Activated CD8-positive, alpha-beta memory T cell treated with anti-CD3 and anti-CD28 coated beads for 4 hours (primary cell): ENCODE measurements at places on chromosomes 7 and 10.

- DNase-seq: no peak
These were observed 198.2 kb downstream of the MLLT10 start for GRCh38 chr10:21732067-21732772.

- no peak for DNase-seq
These were observed 114.6 kb downstream of the EPC1 start for GRCh38 chr10:32232378-32232777.

- no peak for DNase-seq
These were observed 57.6 kb downstream of the YKT6 start for GRCh38 chr7:44258423-44258760.

DNA sequence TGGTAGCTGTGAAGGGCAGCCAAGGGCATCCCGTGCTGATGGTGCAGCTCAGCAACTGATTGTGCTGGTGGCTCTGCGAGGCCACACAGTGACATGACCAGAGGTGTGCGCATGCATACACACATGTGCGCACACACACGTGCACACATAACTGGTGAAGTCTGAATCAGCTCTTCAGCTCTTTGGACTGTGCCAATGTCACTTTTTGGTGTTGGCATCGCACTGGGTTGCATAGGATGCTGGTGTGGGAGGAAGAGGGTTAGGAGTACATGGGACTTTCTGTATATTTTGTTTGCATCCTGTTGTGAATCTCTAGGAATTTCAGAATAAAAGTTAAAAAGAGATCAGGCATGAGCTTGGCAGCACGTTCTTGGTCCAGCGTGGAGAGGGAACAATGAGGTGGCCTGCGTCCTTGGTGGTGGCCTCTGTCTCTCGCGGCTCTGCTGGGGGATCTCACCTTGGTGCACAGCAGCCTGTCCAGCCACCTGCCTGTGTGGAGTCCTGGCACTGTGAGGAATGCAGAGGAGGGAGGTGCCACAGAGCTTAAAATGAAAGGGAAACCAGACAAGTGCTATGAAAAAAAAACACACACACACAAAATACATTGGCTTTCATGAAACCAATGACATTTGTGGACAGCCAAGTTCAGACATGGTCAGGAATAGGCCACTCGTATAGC lies 124.0 kb downstream of the TRRAP start:
- no peak for DNase-seq

- DNase-seq: no peak
These were observed 89.4 kb downstream of the FAS start for GRCh38 chr10:89079961-89080360.

GRCh38 chr10:10394933-10395658 lies 622.6 kb upstream of the CELF2 start:
- no peak for DNase-seq

- DNase-seq: no peak
These were observed 270.8 kb upstream of the POM121L12 start for GRCh38 chr7:52764492-52765169.

DNA sequence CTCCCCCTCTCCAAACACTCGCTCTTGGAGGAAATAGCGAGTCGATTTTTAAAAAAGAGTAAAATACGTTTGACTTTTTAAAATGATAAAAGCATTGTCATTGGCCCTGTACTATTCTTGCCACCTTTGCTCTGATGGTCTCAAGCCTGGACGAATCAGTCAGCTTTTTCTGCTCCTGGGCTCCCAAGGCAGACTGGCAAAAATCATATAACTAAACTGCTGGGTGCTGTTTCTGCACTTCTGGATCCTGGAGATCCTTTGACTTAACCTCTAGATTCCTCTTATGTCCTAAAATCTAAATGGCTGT lies 1.8 kb downstream of the TPST1 start:
- no peak for DNase-seq

DNA sequence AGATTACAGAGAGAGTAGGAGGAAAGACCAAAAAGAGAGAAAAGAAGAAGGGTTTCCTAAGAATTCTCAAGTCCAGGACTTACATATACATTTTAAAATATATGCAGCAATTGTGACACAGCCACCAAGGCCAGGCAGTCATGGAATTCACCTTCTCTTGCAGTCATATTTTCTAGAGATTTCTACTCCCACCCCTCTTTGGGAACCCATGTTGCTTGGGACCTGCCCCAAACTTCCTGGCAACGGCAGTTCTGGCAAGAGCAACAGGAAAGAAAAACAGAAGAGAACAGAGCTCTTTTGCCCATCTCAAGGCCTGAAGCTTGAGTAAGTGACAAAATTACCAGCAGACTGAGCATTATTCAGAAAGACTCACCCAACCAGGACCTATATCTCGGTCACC lies 128.3 kb upstream of the ASAH2 start:
- no peak for DNase-seq

DNA sequence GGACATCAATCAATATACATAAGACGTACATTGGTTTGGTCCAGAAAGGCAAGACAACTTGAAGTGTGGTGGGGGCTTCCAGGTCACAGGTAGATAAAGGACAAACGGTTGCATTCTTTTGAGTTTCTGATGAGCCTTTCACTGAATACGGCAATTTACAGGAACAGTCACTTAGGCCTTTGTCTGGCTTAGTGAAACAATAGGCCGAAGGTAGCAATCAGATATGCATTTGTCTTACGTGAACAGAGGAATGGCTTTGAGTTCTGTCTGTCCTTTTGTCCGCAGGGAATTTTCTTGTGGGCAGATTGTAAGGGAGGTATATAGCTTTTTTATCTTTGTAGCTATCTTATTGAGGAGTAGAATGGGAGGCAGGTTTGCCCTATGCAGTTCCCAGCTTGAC lies 10.8 kb upstream of the STN1 start:
- DNase-seq: no peak

DNA sequence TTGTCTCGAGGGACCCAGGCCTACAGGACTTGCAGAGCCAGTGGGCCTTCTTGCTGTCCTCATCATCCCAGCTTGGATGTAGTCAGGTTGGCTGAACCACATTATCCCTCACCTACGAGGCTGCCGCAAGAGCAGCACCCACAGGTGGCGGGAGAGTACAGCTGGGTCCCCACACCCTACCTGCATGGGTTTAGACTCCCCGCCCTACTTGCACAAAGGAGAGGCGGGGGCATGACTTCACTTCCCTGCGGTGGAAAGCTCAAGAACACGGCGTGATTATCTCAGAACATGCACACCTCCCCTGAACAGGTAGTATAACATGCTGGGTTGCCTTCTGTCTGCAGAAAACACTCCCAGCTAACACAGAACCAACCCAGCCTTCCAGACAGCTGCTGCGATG lies 57.5 kb downstream of the CTBP2 start:
- no peak for DNase-seq

GRCh38 chr10:96512524-96513304 lies 1.0 kb downstream of the TLL2 start:
- no peak for DNase-seq

DNA sequence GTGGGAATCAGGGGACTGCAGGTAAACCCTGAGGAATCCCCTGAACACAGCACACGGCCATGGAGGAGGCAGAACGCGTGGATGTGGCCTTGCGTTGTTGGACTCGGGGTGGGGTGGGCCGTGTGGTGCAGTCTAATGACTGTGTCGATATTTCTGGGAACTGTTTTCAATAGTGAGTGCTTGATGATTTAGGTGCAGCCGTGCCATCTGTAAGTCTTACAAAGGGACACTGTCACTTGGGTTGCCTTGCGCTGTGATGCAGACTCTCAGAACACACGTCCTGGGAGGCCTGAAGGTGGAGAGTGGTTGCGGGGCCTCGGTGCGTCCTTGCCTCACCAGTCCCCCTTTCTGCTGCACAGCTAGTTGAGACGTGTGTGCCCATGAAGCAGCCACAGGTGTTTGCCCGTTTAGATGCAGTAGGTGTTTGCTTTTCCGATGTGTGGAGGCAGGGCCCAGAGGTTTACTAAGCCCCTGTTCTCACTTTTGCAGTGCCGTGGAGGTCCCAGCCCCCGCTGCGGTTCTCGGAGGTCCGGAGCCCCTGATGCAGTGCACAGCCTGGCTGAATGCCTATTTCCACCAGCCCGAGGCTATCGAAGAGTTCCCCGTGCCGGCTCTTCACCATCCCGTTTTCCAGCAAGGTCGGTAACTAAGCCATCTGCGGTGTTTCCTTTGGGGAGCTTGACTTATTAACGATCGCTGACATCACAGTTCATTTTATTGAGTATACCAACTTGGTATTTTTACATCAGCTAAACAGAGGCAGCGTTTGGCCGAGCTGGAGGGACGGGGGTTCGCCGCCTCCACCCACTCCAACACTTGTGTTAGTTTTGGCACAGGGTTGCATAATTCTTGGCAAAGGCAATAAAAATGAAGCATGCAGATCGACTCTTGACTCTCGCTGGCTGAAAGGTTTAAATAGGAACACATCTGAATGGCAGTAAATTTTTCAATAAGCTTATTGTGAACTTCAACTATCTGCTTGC lies 240.7 kb downstream of the MGMT start:
- no peak for DNase-seq

GRCh38 chr7:148515237-148515636 lies 75.3 kb upstream of the C7orf33 start:
- DNase-seq: no peak

GRCh38 chr10:91596825-91597196 lies 36.1 kb downstream of the PPP1R3C start:
- DNase-seq: no peak

- DNase-seq: no peak
These were observed 101.2 kb upstream of the TRIM24 start for GRCh38 chr7:138358850-138359341.

DNA sequence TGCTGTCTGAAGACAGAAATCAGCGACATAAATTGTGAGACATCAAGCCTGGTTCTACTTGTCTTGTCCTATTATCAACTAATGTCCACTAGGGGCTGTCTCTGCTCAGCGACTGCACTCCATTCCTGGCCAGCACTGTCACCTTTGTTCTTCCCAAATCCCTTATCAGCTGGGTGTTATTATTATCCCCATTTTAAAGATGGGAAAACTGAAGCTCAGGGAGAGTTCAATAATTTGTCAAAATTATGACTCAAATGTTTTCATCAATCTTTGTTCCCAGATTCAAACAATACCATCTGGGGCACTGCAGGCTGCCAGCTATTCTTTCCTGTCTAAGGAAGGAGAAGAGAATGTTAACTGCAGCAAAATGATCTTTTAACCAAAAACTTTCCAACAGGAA lies 431.6 kb upstream of the NFE2L3 start:
- DNase-seq: no peak

GRCh38 chr10:14612873-14613587 lies 161.7 kb downstream of the FAM107B start:
- no peak for DNase-seq

GRCh38 chr10:12957081-12957480 lies 44.4 kb downstream of the CCDC3 start:
- DNase-seq: no peak

- no peak for DNase-seq
These were observed 39.4 kb upstream of the NPFFR1 start for GRCh38 chr10:70323138-70323696.

- no peak for DNase-seq
These were observed 34.2 kb downstream of the C7orf33 start for GRCh38 chr7:148624735-148625134.

DNA sequence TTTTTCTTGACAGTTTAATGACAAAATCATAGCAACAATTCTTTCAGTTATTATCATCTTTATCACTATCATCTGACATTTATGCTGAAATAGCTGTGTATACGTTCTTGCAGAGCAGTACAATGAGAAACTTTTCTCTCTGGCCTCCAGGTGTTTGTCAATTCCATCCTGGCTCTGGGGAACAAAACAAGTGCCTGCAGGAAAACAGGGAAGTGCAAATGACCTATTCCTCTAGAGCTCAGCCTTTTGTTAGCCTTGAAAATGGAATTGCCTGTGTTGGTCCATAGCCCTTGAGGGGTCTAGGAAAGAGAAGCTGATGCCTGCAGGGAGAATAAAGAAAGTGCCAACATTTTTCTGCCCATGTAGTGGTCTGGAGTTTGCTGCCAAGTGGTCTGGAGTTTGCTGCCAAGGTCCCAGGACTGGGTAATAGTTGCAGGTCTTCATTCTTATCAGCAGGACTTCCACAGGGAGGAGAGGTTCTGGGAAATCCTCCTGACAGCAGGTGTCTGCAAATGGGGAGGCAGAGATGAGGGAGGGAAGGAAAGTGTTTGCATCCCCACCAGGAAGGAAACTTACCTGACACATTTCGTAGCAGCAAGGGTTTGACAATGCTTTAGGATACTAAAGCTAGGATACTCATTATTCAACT lies 10.1 kb upstream of the CSTF2T start:
- no peak for DNase-seq

DNA sequence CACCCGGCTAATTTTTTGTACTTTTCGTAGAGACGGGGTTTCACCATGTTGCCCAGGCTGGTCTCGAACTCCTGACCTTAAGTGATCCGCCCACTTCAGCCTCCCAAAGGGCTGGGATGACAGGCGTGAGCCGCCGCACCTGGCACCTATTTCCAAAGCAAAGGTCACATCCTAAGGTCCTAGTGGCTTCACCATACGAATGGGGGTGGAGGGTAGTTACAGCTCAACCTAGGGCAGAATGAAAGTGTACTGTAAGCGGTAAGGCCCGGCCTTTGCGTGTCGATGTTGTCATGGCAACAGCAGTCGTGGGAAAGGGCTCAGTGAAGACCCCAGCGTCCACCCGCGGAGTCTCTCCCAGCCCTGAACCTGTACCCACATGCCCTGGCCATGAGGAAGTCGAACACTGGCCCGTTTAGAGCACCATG lies 1.6 kb upstream of the COX19 start:
- no peak for DNase-seq

- DNase-seq: no peak
These were observed 26.6 kb upstream of the R3HCC1L start for GRCh38 chr10:98107644-98108430.

DNA sequence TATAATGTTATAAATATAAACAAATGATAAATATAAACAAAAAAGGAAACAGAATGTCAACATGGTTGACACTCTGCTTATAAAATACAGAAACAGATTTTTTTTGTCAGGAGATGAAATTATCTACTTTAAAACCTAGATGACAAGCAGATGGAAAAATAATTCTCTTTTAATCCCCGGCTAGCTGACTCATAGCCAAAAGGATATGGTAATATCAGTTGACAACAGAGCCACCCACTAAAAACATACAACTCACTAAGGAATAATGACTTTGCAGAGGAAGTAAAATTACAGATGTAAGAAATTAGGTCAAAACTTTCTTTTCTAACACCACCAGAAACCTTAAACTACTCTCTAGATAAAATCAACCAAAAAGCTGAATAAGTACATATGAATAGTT lies 131.1 kb upstream of the ABCB5 start:
- DNase-seq: no peak

DNA sequence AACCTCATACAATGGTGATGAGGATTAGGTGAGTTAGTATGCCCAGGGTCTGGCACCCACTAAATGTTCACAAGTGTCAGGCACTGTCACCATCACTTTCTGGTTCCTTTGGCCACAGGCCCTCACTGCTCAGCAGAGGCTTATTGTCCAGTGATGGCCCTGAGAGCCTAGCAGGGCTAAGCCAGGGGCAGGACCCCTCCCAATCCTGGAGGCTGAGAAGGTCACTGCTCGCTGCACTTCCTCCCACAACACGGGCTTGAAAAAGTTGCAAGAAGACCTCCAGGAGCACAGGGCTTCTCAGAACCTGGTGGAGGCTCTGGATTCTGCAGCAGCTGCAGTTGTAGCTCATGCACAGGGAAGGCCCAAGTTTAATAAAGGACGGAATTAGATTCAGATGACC lies 48.1 kb downstream of the DRGX start:
- DNase-seq: no peak

- no peak for DNase-seq
These were observed 37.8 kb upstream of the MMD2 start for GRCh38 chr7:4996696-4997222.

- DNase-seq: no peak
These were observed 36.4 kb downstream of the VCL start for GRCh38 chr10:74034301-74034700.
